ENCODE measurements at places on chromosomes 4 and X. TPM values are rescaled to one million over a fixed set of nuclear protein-coding genes. Genes with fewer than 3 reads are reported as not detected.

STAG2 gene
- 56.9 TPM for total RNA-seq

CACNA1F gene
- not detected for total RNA-seq

UGT2A1 gene
- total RNA-seq, result not detected

FABP2 gene
- not detected for total RNA-seq

GRK4 gene
- total RNA-seq, result 5.8 TPM

MAGIX gene
- total RNA-seq, result 5.6 TPM

ATP6AP1 gene
- 37.8 TPM for total RNA-seq

XKRX gene
- 0.13 TPM for total RNA-seq

TIMM17B gene
- 78.8 TPM for total RNA-seq

Data from gastrocnemius medialis (tissue), 4 donors.